ENCODE measurements at places on chromosomes 13 and 19.

GRCh38 chr13:37715606-37716015 lies 117.0 kb upstream of the POSTN start:
- no peak for DNase-seq
- no peak overlapping the region for H3K4me3 ChIP-seq
- no peak overlapping the region for H3K27ac ChIP-seq
- H3K36me3 ChIP-seq, result no peaks in the 10 kb centered on the region
- no peaks in the 10 kb centered on the region for H3K4me1 ChIP-seq

- no peak overlapping the region for H3K4me3 ChIP-seq
- no peak overlapping the region for H3K27ac ChIP-seq
- no peaks in the 10 kb centered on the region for H3K36me3 ChIP-seq
- DNase-seq, result no peak
- H3K4me1 ChIP-seq, result no peaks in the 10 kb centered on the region
- no peaks in the 10 kb centered on the region for H3K27me3 ChIP-seq
These were observed 16.8 kb downstream of the FCGBP start for GRCh38 chr19:39917561-39918182.

GRCh38 chr13:21568854-21569253 lies 35.1 kb downstream of the MICU2 start:
- no peak for DNase-seq
- H3K4me1 ChIP-seq, result no peaks in the 10 kb centered on the region
- H3K27me3 ChIP-seq, result no peaks in the 10 kb centered on the region

GRCh38 chr13:80888390-80888789 lies 547.5 kb upstream of the SPRY2 start:
- no peak overlapping the region for H3K27ac ChIP-seq
- no peaks in the 10 kb centered on the region for H3K4me1 ChIP-seq
- H3K27me3 ChIP-seq, result no peaks in the 10 kb centered on the region
- no peak overlapping the region for H3K4me3 ChIP-seq
- H3K36me3 ChIP-seq, result no peaks in the 10 kb centered on the region

- no peaks in the 10 kb centered on the region for H3K4me1 ChIP-seq
- H3K4me3 ChIP-seq, result no peak overlapping the region
- H3K27me3 ChIP-seq, result no peaks in the 10 kb centered on the region
- no peak for DNase-seq
- H3K27ac ChIP-seq, result no peak overlapping the region
These were observed 150.7 kb upstream of the SOX1 start for GRCh38 chr13:111916201-111916600.

DNA sequence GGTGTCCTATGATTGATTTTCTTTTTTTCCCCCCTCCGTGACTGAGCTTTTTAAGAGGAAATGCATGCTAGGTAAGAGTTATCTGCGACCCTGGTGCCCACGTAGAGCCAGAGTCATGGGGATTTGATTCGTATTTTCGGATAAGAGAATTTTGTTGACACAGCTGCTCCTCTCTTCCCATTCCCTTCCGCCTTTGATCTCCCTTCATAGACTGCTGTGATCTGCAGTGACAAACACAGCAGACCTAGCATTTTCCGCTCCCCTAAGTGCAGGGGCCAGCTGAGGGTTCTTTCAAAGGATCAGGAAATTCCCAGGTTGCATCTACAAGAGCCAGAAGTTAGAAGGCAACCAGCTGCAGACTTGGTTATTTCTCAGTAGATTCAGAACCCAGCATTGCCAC lies 70.5 kb downstream of the ZNF568 start:
- no peak overlapping the region for H3K4me3 ChIP-seq
- no peak for DNase-seq
- H3K4me1 ChIP-seq, result no peaks in the 10 kb centered on the region
- no peaks in the 10 kb centered on the region for H3K27me3 ChIP-seq
- peaks cover 37% of the 10 kb centered on the region for H3K36me3 ChIP-seq

- H3K4me3 ChIP-seq, result no peak overlapping the region
- no peaks in the 10 kb centered on the region for H3K27me3 ChIP-seq
- DNase-seq, result no peak
- H3K36me3 ChIP-seq, result no peaks in the 10 kb centered on the region
These were observed 72.2 kb downstream of the MAP4K1 start for GRCh38 chr19:38545596-38545995.

- DNase-seq, result no peak
- peak overlapping the region; percentile 90 for H3K27ac ChIP-seq
- peaks cover 12% of the 10 kb centered on the region for H3K4me1 ChIP-seq
- H3K36me3 ChIP-seq, result no peaks in the 10 kb centered on the region
- no peaks in the 10 kb centered on the region for H3K27me3 ChIP-seq
These were observed 4.9 kb upstream of the LYPD3 start for GRCh38 chr19:43470288-43470687.

DNA sequence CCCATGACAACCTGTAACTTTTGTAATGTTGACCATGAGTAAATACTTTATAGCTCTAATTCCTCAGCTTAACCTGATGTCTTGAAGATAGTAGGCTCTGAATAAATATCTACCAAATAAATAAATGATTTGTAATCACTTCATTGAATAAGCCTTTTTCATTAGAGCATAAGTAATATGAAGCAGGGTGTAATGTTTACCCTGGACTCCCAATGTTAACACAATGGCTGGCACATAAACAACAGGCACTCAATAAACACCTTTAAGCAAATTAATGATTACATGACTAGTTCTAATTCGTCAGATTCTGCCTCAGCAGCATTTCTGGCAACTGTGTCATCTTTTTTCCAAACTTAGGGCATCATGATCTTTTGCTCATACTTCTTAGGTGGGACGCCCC lies 396.3 kb downstream of the LIG4 start:
- H3K4me3 ChIP-seq, result no peak overlapping the region
- DNase-seq, result no peak
- H3K36me3 ChIP-seq, result no peaks in the 10 kb centered on the region
- H3K27ac ChIP-seq, result no peak overlapping the region
- no peaks in the 10 kb centered on the region for H3K4me1 ChIP-seq
- H3K27me3 ChIP-seq, result no peaks in the 10 kb centered on the region

- no peaks in the 10 kb centered on the region for H3K36me3 ChIP-seq
- H3K4me3 ChIP-seq, result no peak overlapping the region
- no peaks in the 10 kb centered on the region for H3K4me1 ChIP-seq
- DNase-seq, result no peak
- H3K27ac ChIP-seq, result no peak overlapping the region
- no peaks in the 10 kb centered on the region for H3K27me3 ChIP-seq
These were observed 49.5 kb upstream of the PCDH17 start for GRCh38 chr13:57582032-57582431.

- no peak for DNase-seq
- no peaks in the 10 kb centered on the region for H3K36me3 ChIP-seq
- H3K27ac ChIP-seq, result no peak overlapping the region
- H3K4me3 ChIP-seq, result no peak overlapping the region
These were observed 234.3 kb upstream of the TRPC4 start for GRCh38 chr13:38103851-38104250.

GRCh38 chr13:102586615-102587014 lies 10.2 kb upstream of the TPP2 start:
- DNase-seq, result no peak
- no peaks in the 10 kb centered on the region for H3K27me3 ChIP-seq
- no peak overlapping the region for H3K4me3 ChIP-seq
- H3K36me3 ChIP-seq, result no peaks in the 10 kb centered on the region
- H3K4me1 ChIP-seq, result peaks cover under 1% of the 10 kb centered on the region

DNA sequence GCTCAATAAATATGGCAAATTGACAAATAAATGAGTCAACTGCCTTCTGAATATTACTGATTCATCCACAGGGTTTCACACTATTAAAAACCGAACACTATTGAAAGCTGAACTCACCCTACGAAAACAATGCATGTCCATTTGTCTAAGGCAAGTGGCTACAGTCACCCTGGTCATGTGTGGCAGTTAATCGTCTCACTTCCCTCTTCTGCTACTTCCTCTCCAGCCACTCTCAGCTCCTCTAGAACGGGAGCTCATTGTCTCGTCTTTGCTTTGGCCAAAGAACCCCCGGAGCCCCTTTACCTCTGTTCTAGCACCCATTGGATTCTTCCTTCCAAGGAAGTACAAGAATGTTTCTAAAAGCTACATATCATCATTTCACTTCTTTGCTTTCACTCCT lies 74.4 kb upstream of the ZNF599 start:
- H3K4me1 ChIP-seq, result no peaks in the 10 kb centered on the region
- H3K27ac ChIP-seq, result no peak overlapping the region
- no peaks in the 10 kb centered on the region for H3K27me3 ChIP-seq
- no peaks in the 10 kb centered on the region for H3K36me3 ChIP-seq
- H3K4me3 ChIP-seq, result no peak overlapping the region

DNA sequence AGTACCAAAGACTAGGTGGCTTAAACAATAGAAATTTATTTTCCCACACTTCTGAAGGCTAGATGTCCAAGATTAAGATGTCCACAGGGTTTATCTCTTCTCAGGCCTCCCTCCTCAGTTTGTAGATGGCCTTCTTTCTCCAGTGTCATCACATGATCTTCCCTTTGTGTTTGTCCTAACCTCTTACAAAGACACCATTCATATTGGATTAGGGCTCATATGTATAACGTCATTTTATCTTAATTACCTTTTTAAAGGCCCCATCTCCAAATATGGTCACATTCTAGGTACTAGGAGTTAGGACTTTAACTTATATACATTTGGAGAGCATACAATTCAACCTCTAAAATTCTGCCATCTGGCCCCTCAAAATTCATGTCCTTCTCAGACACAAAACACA lies 34.3 kb downstream of the N4BP2L2 start:
- no peak overlapping the region for H3K4me3 ChIP-seq
- no peaks in the 10 kb centered on the region for H3K4me1 ChIP-seq
- H3K27me3 ChIP-seq, result no peaks in the 10 kb centered on the region

DNA sequence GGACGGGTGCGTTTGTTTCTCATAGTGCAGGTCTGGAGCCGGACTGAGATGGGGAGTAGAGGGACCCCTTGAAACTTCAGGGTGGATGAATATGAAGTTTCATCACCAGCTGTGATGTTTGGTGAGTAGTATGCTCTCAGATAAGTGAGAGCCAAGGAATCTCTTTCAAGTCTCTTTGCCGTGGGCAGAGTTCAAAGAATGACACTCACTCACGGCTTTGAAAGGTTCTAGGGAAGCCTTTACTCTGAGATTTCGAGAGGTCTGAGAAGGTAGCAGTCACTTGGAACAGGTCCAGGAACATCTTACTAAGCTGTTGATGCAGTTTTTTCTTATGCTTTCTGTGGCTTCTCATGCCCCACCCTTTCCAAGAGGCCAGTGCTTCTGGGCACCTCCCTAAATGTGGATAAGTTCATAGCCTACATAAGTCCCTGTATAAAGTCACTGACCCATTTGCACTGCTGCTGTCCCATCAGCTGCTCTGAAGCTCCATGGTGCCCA lies at the start of gene IGFL2:
TSS of gene IGFL2 (plus strand) at position 448 of the 498 bp plus-strand sequence. CDS start at position 489, 41 bp downstream.
- H3K36me3 ChIP-seq, result no peaks in the 10 kb centered on the region
- H3K4me3 ChIP-seq, result no peak within 1 kb of the TSS
- H3K4me1 ChIP-seq, result peaks cover 6% of the 10 kb centered on the region

DNA sequence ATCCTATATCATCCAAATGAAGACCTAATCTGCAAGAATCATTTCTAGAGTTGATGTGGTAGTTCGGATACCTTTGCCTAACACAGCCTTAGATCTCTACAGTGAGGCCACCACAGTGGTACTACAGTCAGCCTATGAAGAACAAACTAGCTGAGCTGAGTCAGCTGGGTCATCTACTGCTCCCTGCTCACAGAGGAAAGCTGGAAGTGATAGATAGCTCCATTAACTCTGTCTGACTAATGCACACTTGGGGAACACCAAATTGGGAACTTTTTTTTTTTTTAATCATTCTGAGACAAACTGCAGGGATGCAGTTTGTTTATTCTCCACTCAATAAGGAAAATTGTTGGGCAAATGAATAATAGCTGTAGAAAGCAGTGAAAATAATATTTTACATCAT lies 1160.6 kb downstream of the PCDH9 start:
- H3K27me3 ChIP-seq, result no peaks in the 10 kb centered on the region
- no peaks in the 10 kb centered on the region for H3K36me3 ChIP-seq
- H3K4me3 ChIP-seq, result no peak overlapping the region
- no peak for DNase-seq

- no peak overlapping the region for H3K4me3 ChIP-seq
- no peaks in the 10 kb centered on the region for H3K36me3 ChIP-seq
- H3K27ac ChIP-seq, result no peak overlapping the region
- DNase-seq, result no peak
- H3K4me1 ChIP-seq, result no peaks in the 10 kb centered on the region
These were observed 78.9 kb downstream of the RXFP2 start for GRCh38 chr13:31818236-31818635.

- H3K36me3 ChIP-seq, result no peaks in the 10 kb centered on the region
- H3K4me1 ChIP-seq, result no peaks in the 10 kb centered on the region
- H3K27ac ChIP-seq, result no peak overlapping the region
- no peak overlapping the region for H3K4me3 ChIP-seq
These were observed 17.0 kb downstream of the F10 start for GRCh38 chr13:113139577-113139976.

DNA sequence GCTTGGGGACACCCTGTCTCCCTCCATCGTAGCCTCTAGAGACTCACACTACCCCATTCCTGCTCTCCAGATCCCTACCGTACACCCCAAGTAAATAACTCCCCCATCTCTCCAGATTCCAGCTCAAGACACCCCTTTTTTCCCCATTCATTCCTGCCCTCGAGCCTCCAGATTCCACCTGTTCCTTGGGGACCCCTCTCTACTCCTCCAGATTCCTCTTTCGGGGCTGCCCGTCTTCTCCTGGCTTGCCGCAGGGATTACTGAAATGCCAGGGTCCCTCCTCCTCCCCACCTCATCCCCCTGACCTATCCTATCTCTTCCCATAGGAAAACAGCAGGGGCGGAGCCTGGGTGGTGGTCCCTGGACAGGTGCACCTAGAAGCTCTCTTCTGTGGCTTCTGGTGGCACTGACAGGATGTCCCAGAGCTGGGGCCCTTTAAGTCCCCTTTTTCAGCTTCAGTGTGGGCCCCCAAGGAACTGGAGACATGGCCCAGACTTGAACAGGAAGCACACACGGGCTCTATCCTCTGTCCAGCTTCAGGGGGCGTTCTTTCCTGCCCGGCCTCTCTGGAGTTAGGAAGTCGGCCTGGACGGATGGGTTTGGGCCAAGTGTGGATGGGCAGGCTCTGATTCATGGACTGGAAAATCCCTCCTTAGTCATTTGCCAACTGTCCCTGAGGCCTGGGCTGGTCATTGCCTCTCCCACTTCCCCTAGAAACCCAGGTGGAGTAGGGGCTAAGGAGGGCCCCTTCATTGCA lies 1.2 kb downstream of the ZSWIM4 start:
- no peak for DNase-seq
- H3K4me3 ChIP-seq, result peak overlapping the region; percentile 88
- no peaks in the 10 kb centered on the region for H3K36me3 ChIP-seq
- H3K4me1 ChIP-seq, result peaks cover 18% of the 10 kb centered on the region

- no peak overlapping the region for H3K4me3 ChIP-seq
- no peak overlapping the region for H3K27ac ChIP-seq
- DNase-seq, result no peak
- H3K27me3 ChIP-seq, result no peaks in the 10 kb centered on the region
- no peaks in the 10 kb centered on the region for H3K4me1 ChIP-seq
These were observed 81.6 kb downstream of the DPF1 start for GRCh38 chr19:38142176-38143035.

DNA sequence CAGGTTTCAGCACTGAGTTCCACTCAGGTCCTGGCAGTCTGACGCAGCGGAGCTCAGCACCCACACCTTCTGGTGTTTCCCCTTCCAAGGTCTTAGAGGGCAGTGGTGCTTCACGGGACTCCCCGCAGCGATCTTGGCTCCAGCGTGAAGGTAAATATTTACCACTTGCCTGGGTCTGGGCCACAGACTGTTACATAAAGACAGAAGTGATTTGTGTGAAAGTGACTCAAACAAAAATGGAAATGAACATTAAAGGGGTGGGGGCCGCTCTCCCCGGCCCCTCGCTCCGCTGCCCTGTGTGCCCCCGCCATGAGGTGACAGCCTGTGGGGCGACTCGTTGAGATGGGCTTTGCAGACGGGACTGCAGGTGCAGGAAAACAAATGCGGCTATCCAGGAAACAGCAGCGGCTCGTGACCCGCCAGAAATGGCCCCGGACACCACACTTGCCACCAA lies 55.0 kb downstream of the GGACT start:
- H3K4me1 ChIP-seq, result no peaks in the 10 kb centered on the region
- no peak overlapping the region for H3K4me3 ChIP-seq
- no peak overlapping the region for H3K27ac ChIP-seq
- H3K27me3 ChIP-seq, result no peaks in the 10 kb centered on the region
